Type B pancreatic cell (in vitro differentiated cells): ENCODE measurements at places on chromosomes 7 and 10. TPM values are rescaled to one million over a fixed set of nuclear protein-coding genes. Genes with fewer than 3 reads are reported as not detected.

DNA sequence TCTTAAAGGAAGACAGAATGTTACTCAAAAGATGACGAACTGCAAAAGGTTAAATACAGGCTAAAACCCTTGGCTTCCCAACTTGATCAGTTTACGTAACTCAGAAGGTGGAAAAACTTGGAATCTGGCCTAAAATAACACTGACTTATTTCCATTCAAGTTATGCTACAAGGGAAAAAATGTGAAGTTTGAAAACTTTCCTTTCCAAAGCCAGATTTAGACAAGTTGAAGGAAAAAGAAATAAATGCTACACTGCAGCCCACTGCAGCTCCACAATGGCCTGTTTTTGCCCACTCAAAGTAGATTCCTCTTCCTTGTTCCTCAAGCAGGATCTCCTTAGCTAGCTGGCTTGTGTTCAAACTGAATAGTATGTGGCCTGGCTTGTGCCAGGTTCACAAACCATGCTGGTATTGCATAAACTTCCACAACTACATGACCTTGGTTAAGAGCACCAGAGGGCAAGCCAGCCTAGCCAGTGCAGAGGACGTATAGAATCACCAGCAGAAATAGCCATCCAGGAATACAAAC is 166.2 kb downstream of the CPEB3 start:
- H3K4me1 ChIP-seq, result peaks cover 29% of the 10 kb centered on the region
- H3K36me3 ChIP-seq, result no peaks in the 10 kb centered on the region
- H3K27me3 ChIP-seq, result no peaks in the 10 kb centered on the region
- no peak for DNase-seq
- H3K4me3 ChIP-seq, result no peak overlapping the region

DNA sequence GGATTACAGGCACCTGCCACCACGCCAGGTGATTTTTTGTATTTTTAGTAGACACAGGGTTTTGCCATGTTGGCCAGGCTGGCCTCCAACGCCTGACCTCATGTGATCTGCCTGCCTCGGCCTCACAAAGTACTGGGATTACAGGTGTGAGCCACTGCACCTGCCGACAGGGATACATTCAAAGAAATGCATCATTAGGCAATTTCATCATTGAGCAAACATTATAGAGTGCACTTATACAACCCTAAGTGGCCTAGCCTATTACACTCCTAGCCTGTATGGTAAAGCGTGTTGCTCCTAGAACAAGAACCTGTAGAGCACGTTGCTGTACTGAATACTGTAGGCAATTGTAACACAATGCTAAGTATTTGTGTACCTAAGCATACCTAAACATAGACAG is 350.3 kb downstream of the GALNT17 start:
- no peaks in the 10 kb centered on the region for H3K27me3 ChIP-seq
- H3K36me3 ChIP-seq, result no peaks in the 10 kb centered on the region
- H3K4me1 ChIP-seq, result peaks cover 10% of the 10 kb centered on the region
- peak overlapping the region; percentile 13 for H3K27ac ChIP-seq

- H3K4me3 ChIP-seq, result no peak overlapping the region
- H3K36me3 ChIP-seq, result no peaks in the 10 kb centered on the region
Measured at GRCh38 chr10:20977300-20977699, 80.2 kb upstream of the NEBL start.

EBLN1 gene
- total RNA-seq, result not detected in 2 replicates

FAM20C gene
- 17.4 and 18.1 TPM in 2 replicates for total RNA-seq

HMX2 gene
- total RNA-seq, result 0.19 TPM in 1 of 2 replicates, not detected in the other
